A673 (cell line): ENCODE measurements at places on chromosomes 12 and 14.
A peak's percentile ranks its signal among the peaks of the same experiment; 100 is the strongest.

GRCh38 chr12:130043685-130044406 is 118.4 kb upstream of the FZD10 start:
- no peak for DNase-seq

DNA sequence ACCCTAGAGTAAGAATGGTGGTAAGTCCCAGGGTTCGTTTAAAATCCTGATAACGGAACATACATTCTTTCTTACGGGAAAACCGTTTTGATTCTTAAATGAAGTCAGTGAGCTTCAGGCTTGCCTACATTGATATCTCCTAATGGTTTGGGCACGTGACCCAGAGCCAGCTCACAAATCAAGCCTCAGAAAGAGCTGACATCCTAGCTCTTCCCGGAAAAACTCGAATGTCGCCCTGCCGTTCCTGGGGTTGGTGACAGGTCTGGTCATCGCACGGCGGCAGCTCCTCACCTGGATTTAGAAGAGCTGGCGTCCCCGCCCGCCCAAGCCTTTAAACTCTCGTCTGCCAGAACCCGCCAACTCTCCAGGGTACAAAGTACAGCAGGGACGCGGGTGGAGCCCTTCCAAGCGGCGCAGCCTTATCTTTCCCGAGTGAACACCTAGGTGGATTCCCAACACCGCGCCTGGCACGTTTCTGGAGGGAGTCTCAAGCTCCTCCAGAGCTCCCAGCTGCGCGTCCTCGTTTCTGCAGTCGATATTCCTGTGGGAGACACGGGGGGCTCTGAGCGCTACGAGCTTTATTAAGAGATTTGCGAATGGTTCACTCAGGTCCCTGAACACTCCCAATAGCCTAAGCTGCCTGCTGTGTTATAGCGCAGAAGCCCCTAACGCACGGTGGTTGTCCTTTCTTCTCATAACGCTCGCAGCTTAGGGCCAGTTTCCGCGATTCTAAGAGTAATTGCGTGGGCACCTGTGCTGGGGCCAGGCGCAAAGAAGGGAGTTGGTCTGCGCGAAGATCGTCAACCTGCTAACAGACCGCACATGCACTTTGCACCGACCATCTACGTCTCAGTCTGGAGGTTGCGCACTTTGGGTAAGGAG is at the start of gene SSTR1:
TSS of gene SSTR1 (plus strand) at position 169 of the 882 bp plus-strand sequence. CDS start 1,486 bp downstream, outside the sequence.
- DNase-seq: peak; percentile 35

GRCh38 chr12:7099290-7099996 is 7.2 kb upstream of the C1R start:
- no peak for DNase-seq

DNA sequence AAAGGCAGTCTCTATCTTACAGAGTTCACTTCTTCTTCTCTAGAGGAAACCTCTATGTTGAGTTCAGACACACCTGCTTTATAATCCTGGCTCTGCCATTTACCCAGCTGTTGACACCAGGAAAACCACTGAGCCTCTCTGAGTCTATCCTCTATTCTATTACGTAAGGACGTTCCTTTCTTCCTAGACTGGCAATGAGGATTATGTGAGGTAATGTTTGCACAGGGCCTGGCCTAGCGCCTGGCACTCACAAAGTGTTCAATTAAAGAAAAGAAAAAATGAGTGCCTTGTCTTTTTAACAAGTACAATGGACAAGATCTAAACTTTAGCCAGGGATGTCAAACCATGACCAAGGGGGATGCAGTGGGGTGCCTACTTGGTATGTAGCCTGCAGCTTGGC is 641.9 kb upstream of the TBX3 start:
- no peak for DNase-seq

DNA sequence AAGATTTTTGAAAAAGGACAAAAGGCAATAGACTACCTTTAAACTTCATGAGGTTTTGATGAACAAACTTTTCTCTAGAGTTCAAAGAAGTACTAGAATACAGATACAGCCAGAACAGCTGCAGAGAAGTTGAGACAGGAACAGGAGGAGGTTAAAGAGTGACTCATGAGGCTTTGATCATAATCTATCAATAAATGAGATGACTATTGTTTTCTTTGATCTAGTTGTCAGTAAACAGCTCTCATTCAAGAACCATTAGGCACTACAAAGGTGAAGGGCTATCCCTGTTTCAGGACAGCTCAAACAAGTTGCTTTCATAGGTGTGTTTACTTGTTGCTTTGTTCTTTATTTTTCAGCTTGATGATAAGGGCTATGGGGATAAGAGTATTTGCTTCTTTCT is 2.4 kb downstream of the WASHC3 start:
- DNase-seq: no peak

DNA sequence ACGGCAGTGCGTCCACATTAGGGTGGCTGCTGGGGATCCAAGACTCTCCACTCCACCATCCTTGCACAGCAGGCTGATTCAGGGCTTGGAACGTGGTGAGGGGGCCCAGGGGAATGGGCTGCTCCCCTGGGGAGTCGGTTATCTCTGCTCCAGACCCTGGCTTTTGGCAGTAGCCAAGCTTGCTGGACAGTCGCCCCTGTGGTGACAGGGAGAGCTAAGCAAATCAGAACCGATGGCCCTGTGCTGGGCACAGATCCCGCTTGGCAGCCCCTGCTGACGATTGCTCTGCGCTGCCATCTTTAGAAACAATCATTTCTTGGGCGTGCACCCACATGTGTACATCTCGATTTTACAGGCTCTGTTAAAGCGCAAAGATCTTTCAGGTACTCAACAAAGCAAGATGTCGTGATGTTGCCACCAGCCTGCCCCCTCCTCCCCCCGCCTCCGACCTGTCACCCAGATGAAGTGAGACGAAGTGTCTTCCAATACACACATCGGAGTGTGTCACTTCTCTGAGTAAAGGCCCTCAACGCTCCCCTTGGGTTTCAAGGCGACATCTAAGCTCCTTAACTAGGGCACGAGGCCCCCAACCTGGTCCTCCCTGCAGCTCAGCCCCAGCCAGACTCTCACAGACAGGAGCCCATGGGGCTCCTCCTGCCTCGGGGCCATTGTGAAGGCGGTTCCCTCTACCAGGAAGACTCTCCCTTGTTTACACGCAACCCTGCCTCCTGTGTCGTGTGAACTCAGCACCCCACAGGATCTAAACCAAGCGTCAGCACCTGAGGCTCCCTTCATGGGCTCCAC is 55.6 kb downstream of the PITPNM2 start:
- no peak for DNase-seq

DNA sequence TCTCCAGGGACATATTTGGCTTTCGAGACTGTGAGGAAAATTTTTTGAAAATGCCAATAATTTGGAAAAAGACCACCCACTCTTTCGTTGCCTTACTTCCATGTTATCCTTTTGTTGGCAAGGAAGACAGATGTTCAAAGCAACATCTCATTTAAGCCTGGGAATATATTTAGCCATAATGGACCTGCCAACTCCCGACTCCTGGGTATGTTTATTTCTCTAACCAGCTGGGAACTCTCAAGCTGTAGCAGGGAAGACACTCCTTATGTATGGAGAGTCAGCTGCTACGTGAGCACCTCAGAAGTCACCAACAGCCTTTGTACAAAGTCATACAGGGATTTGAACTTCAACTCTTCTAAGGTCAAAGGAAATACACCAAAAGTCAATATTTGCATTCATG is 96.5 kb upstream of the DAAM1 start:
- no peak for DNase-seq

DNA sequence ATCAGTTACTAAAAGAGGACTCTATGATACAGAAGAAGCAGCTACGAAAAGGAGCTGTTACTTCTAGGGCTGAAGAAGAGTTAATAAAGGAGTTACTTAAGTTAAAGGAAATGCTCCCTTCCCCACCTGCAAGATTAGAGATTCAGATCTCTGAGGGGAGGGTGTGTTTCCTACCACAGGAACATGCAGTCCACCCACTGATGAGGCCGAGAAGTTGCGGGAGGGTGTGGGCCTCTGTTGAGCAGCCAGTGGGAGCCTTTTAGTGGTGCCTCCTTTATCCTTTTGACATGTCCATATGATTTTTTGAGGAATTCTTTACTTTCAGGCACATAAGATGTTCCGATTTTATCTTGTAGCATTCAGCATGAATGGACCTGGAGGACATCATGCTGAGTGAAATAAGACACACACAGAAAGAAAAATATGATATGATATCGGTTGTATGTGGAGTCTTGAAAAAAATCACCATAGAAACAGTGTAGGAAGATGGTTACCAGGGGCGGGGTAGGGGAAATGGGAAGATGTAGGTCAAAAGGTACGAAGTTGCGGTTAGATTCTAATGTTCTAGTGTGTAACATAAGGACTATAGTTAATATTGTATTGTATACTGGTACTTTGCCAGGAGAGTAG is 4.4 kb upstream of the M6PR start:
- DNase-seq: no peak

DNA sequence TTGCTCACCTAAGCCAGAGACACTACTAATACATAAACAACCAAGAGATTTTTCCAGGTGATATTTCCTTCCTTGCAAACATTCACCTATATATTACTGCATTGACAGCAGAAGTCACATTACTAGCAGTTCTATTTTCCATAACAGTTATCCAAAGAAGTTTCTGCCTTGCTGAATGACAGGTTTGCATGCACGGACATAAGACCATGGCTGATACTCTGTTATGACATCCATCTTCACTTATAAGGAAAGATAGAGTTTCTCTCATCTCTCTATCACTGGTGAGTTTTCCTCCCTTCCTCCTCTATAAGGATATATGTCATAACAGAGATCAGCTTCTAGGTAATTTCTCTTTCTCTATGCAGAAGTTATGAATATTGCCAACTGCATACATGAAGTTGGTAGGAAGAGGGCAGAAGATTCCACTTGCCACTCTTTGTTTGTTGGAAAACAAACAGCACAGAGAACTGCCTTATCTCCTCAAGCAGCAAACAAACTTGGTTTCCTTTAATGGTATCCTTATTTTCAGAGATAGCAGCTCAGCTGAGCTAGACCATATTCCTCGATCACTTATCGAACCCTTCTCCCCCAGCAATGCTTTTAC is 557.0 kb downstream of the VRK1 start:
- no peak for DNase-seq

GRCh38 chr12:52965337-52965731 is 16.4 kb downstream of the KRT18 start:
- DNase-seq: no peak

DNA sequence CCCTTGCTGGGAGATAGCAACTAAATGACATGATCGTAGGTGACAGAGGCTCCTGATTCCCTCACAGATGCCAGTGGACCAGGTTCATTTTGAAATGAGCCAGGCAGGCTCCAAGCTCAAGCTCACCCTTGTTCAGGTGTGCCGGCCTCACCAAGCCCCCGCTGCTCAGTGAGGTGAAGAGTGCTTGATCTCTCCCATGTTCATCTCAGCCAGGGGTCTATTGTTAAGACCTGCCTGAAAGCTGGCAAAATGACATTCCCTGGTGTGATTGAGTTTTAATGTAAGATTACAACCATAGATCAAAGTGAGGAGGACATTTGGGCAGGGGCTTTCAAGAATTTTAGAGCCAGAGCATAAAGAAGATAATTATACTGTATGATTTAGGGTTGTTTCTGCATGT is 497.9 kb downstream of the EGLN3 start:
- DNase-seq: no peak

- DNase-seq: no peak
Observed at GRCh38 chr12:68695454-68695853, 8.7 kb downstream of the NUP107 start.

DNA sequence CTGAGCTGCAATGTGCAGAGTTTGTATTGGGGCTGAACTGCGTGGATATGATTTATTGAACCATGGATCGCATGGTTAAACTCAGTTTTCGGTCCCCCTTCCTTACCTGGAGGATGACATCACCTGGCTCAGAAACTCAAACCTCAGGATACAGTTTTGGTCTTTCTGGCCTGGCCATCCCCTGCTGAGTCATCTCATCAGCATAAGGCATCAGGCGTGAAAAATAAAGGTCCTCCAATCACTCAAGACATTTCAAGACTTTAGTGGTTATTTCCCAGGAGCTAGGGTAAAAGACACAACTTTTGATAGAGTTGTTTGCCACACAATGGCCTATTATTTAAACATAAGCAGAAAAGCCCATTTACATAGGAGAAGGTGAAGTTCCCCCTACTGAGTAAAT is 631.1 kb upstream of the TMEM132C start:
- no peak for DNase-seq

GRCh38 chr14:65658202-65658601 is 245.7 kb downstream of the FUT8 start:
- no peak for DNase-seq

GRCh38 chr12:15201056-15201455 is 20.2 kb downstream of the RERG start:
- DNase-seq: no peak

GRCh38 chr14:81571437-81571836 is 37.8 kb upstream of the SEL1L start:
- no peak for DNase-seq

GRCh38 chr14:26730929-26731618 is 133.2 kb upstream of the NOVA1 start:
- peak; percentile 54 for DNase-seq

GRCh38 chr14:48582938-48583337 is 907.5 kb upstream of the MDGA2 start:
- DNase-seq: no peak

DNA sequence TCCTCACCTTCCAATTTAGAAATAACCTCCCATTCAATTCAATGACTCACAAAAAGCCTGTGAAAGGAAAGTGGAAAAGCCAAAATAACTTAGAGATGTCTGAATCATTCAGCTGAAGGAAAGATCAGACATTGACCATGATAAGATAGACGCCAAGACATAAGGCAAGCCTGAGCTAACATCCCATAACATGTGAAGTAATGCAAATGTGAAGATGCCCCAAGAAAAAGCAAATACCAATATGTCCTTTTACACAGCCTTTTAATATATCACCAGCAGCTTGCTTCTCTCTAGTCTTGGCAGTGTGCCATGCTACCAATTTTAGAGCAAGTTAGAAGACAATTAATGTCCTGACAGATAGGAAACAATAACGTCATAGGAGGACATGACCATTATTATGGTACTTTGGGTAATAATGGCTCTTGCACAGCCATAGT is 2.4 kb upstream of the NUMB start:
- peak; percentile 77 for DNase-seq

DNA sequence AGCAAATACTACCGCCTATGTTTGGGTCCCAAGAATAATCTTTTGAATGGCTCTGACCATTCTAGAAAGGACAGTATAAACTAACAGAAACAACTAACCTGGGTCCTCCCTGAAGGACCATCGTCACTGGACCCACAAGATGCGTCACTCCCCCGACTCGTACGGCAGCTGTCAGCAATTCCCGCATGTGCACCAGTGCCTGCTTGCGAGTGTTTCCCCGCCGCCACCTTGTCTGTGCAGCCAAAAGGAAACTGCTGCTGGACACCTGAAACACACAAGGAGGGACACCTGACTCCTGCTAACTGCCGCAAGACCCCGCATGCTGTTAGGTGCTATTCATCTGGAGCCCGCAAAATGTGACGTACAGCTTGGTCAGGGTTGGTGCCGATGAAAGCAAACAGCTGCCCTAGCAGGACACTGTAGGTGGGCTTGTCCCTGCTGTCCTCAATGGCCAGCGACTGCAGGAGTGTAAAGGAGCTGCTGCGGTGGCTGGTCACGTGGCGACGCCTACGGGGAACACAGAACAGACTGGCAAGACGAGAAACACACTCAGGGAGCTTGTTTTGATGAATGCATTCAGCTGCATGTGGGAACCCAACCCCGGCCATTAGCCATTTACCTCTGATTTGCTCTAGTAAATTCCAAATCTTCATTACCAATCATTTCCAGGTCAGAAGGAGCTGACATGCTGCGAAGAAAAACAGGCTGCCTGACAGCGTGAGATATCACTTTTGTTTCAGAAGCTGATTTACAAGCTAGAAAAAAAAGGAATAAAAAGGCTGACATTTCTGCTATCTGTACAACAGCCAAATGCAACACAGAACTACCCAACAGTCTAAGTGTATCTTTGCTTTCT is 118.1 kb downstream of the TRAFD1 start:
- DNase-seq: no peak

GRCh38 chr12:75798136-75798926 is 233.2 kb downstream of the PHLDA1 start:
- no peak for DNase-seq
